Stimulated activated CD4-positive, alpha-beta T cell treated with anti-CD3 and anti-CD28 coated beads, Interleukin-12 subunit alpha, Interleukin-12 subunit beta, amount 100 ng/mL, for 4 hours (primary cell): ENCODE measurements at places on chromosomes 5 and 9.

GRCh38 chr5:84524491-84524890 is 139.8 kb upstream of the EDIL3 start:
- DNase-seq: no peak

DNA sequence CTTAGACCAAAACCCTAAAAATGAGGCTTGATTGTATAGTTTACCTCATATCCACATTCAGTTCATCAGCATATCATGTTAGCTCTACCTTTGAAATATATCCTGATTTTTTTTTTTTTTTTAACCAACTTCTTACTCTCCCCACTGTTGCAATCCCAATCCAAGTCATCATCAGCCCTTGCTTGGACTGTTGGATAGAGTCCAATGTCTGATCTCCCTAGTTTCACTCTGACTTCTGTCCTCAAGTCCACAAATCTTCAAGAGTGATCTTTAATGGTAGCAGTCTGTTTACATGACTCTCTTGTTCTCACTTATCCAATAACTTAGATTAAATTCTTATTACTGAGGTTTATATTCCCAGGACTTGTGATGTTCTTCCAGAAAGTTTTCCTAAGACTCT is 30.8 kb downstream of the NAA35 start:
- no peak for DNase-seq

- no peak for DNase-seq
Measured at GRCh38 chr5:74977471-74977870, 74.9 kb downstream of the GCNT4 start.

- no peak for DNase-seq
Measured at GRCh38 chr5:7671381-7671993, 179.4 kb downstream of the CFAP90 start.

- no peak for DNase-seq
Measured at GRCh38 chr5:108481355-108481931, 99.5 kb upstream of the FBXL17 start.

GRCh38 chr5:32388432-32389129 is 56.0 kb downstream of the ZFR start:
- DNase-seq: no peak

GRCh38 chr5:132334812-132335211 is 34.7 kb upstream of the SLC22A5 start:
- DNase-seq: no peak
